ENCODE measurements at places on chromosomes 6 and 20. TPM values are rescaled to one million over a fixed set of nuclear protein-coding genes. Genes with fewer than 3 reads are reported as not detected.

Gene SLC22A23
- 13.7 TPM for total RNA-seq

DNA sequence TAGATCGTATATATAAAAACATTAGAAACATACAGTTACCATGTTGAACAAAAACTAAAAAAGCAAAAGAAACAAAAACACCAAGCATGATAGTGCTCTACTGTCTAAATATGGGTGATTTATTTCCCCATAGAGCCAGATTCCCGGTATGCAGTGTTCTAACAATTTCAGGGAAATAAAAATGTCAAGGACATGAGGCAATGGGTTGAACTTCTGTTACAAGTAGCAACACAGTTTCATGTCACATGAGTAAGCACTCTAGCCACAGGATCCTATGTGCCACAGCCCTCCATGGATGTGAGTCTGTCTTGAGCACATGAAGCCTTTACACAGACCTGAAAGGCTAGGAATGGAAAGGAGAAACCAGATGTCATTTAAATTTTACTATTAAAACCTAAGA lies 96.0 kb downstream of the MAP3K5 start:
- H3K36me3 ChIP-seq: peaks cover 16% of the 10 kb centered on the region
- H3K4me3 ChIP-seq: no peak overlapping the region
- H3K4me1 ChIP-seq: peaks cover 6% of the 10 kb centered on the region

Gene RAET1L
- total RNA-seq: not detected

DNA sequence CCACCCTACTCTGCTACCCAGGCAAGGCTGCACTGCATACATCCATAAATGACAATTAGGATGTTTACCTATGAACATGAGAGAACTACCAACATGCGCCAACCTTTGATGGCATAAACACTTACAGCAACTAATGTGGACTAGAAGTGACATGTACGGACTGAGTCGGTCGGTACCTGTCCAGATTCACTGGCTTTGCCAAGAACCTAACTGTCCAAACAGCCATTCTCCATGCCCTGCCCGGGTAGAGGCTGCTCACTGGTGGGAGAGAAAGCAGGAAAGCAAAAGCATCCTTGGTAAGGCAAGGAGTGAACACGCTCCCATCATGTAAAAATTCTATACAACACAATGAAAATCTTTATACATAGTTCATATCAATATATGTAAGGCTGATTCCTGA lies 30.0 kb downstream of the SYNDIG1 start:
- H3K27ac ChIP-seq: no peak overlapping the region
- no peaks in the 10 kb centered on the region for H3K4me1 ChIP-seq
- H3K4me3 ChIP-seq: no peak overlapping the region
- no peak for DNase-seq

Gene OPRM1
- not detected for total RNA-seq

Gene DAAM2
- total RNA-seq: 67.1 TPM

- no peaks in the 10 kb centered on the region for H3K27me3 ChIP-seq
- H3K4me1 ChIP-seq: no peaks in the 10 kb centered on the region
- H3K27ac ChIP-seq: no peak overlapping the region
- no peak overlapping the region for H3K4me3 ChIP-seq
- no peak for DNase-seq
Measured at GRCh38 chr20:45080867-45081624, 19.9 kb downstream of the KCNS1 start.

- DNase-seq: no peak
- no peak overlapping the region for H3K4me3 ChIP-seq
- H3K27me3 ChIP-seq: no peaks in the 10 kb centered on the region
- peaks cover 39% of the 10 kb centered on the region for H3K4me1 ChIP-seq
Measured at GRCh38 chr20:19338960-19339359, 126.5 kb downstream of the SLC24A3 start.

GRCh38 chr6:13526357-13526726 lies 38.9 kb upstream of the GFOD1 start:
- H3K27ac ChIP-seq: peak overlapping the region; percentile 93
- H3K4me3 ChIP-seq: no peak overlapping the region
- no peaks in the 10 kb centered on the region for H3K27me3 ChIP-seq
- peaks cover 45% of the 10 kb centered on the region for H3K4me1 ChIP-seq
- no peaks in the 10 kb centered on the region for H3K36me3 ChIP-seq
- no peak for DNase-seq

GRCh38 chr6:51269876-51270275 lies 451.2 kb downstream of the TFAP2B start:
- no peak overlapping the region for H3K4me3 ChIP-seq
- H3K27me3 ChIP-seq: no peaks in the 10 kb centered on the region
- no peak overlapping the region for H3K27ac ChIP-seq
- DNase-seq: no peak
- no peaks in the 10 kb centered on the region for H3K4me1 ChIP-seq
- no peaks in the 10 kb centered on the region for H3K36me3 ChIP-seq

GRCh38 chr20:34825530-34826362 lies at the start of gene NCOA6:
TSS of gene NCOA6 (minus strand) at chr20:34825651. CDS start at chr20:34782355, 43,296 bp downstream.
- H3K4me3 ChIP-seq: peak within 1 kb of the TSS; percentile 90
- H3K4me1 ChIP-seq: peaks cover 34% of the 10 kb centered on the region
- H3K36me3 ChIP-seq: no peaks in the 10 kb centered on the region
- DNase-seq: peak; percentile 94
- no peaks in the 10 kb centered on the region for H3K27me3 ChIP-seq
